Parietal lobe (tissue), 2 donors: ENCODE measurements at places on chromosomes 5 and 9. TPM values are rescaled to one million over a fixed set of nuclear protein-coding genes. Genes with fewer than 3 reads are reported as not detected.

The PCDHGA10 gene
- 36.3 TPM for total RNA-seq

The LCN1 gene
- not detected for total RNA-seq

The CDKN2B-AS1 gene
- 0.63 TPM for total RNA-seq

The GDA gene
- 36.0 TPM for total RNA-seq

The RNF183 gene
- total RNA-seq: not detected

The DND1 gene
- 1.3 TPM for total RNA-seq

The PCDHGB5 gene
- total RNA-seq: 41.6 TPM

The PRRX2 gene
- total RNA-seq: not detected

The RAB3C gene
- 39.8 TPM for total RNA-seq

The FREM1 gene
- total RNA-seq: 4.7 TPM

The APBA1 gene
- total RNA-seq: 51.3 TPM

The RAPGEF6 gene
- total RNA-seq: 97.3 TPM

The NTRK2 gene
- total RNA-seq: 203 TPM
